Renal pelvis (tissue), 12 donors: ENCODE measurements at places on chromosomes 7 and 10. TPM values are rescaled to one million over a fixed set of nuclear protein-coding genes. Genes with fewer than 3 reads are reported as not detected.

Gene HACD1
- polyA plus RNA-seq: 13.7 TPM

Gene TBL2
- 41.9 TPM for polyA plus RNA-seq

Gene CASP7
- polyA plus RNA-seq: 23.9 TPM

Gene HMX3
- polyA plus RNA-seq: not detected

Gene AZGP1
- polyA plus RNA-seq: 70.1 TPM

Gene HOXA7
- polyA plus RNA-seq: 28.1 TPM

Gene MEIG1
- polyA plus RNA-seq: 1.1 TPM

Gene STOX1
- 9.5 TPM for polyA plus RNA-seq

Gene OR6V1
- polyA plus RNA-seq: not detected

Gene GPR37
- polyA plus RNA-seq: 1.7 TPM

Gene FKBP6
- 0.56 TPM for polyA plus RNA-seq

Gene GIMAP2
- polyA plus RNA-seq: 7.0 TPM

Gene MGMT
- polyA plus RNA-seq: 14.1 TPM

Gene CPA5
- polyA plus RNA-seq: 0.36 TPM

Gene SLC26A4
- 1.4 TPM for polyA plus RNA-seq

Gene AKR1C2
- polyA plus RNA-seq: 5.1 TPM

DNA sequence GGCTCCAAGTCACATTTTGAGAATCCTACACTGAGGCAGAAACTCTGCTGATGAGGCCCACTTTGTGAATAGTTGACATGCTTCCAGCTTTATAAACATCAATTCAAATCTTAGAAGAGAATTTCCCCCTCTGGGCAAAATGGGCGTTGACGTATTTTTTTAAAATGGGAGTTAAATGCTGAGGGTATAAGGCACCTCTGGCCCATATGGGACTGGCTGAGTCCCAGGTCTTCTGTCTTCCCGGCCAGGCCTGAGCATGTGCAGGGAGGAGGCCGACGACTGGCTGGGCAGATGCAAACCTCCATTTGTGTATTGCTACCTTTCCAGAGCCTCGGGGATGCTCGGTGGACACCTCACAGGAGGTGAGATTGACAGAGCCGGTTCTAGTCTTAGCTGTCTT, 37.7 kb downstream of the BUB3 start:
- DNase-seq: no peak

GRCh38 chr10:103533827-103534226, 40.3 kb downstream of the NEURL1 start:
- no peak for DNase-seq

DNA sequence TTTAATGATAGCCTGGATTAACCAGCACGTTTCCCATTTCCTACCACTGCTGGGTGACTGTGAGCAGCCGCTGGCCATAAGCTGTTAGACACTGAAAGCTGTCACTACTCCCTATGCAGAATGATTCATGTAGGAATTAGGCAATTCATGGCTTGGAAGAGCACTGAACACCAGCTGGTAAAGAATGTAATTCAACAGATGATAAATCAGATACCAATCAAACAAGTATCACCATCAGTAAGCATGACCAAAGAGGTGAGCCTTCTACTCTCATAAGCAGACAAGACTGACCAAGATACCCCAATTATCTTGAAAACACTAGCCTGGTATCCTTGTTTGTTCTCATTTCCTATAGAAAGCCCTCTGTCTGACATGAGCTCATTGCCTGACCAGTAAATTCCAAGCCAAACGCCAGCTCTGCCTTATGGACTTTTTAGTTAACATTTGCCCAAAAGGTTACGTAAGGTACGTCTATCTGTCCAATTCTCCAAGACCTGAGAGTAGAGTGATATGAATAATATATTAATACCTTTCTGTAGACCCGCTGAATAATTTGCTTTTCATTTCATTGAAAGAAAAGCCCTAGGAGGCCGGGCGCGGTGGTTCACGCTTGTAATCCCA, 127.7 kb downstream of the ELMO1 start:
- DNase-seq: no peak

- DNase-seq: no peak
These were observed 306.7 kb downstream of the CRPPA start for GRCh38 chr7:16114633-16115032.

- no peak for DNase-seq
These were observed 19.1 kb upstream of the PSMG3 start for GRCh38 chr7:1588978-1589377.

DNA sequence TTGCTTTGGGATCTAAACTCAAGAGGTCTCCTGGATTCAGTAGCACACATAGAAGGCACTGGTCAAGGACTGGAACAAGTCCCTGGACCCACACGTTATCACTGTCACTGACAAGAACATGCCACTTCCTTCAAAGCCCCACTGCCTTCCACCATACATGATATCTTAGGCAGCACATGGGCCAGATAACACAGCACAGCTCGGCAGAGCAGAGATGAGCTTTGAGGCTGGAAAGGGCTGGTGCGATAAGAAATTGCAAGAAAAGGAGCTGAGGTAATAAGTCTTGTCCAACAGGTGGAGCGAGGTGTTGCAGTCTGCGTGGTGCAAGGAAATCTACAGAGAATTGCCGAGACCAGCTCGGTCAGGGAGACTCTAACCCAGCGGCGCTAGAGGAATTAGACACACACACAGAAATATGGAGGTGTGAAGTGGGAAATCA, 139.8 kb upstream of the CDK13 start:
- DNase-seq: no peak

GRCh38 chr7:139854124-139854511, 25.1 kb downstream of the TBXAS1 start:
- no peak for DNase-seq

- DNase-seq: peak; percentile 15
These were observed 98.0 kb upstream of the ZNF722 start for GRCh38 chr7:63900394-63901203.

GRCh38 chr10:79159785-79160184, 91.0 kb downstream of the ZMIZ1 start:
- no peak for DNase-seq

- DNase-seq: no peak
These were observed 113.6 kb downstream of the LSMEM1 start for GRCh38 chr7:112594397-112594796.

GRCh38 chr7:4702961-4703512, 20.9 kb downstream of the FOXK1 start:
- DNase-seq: no peak

DNA sequence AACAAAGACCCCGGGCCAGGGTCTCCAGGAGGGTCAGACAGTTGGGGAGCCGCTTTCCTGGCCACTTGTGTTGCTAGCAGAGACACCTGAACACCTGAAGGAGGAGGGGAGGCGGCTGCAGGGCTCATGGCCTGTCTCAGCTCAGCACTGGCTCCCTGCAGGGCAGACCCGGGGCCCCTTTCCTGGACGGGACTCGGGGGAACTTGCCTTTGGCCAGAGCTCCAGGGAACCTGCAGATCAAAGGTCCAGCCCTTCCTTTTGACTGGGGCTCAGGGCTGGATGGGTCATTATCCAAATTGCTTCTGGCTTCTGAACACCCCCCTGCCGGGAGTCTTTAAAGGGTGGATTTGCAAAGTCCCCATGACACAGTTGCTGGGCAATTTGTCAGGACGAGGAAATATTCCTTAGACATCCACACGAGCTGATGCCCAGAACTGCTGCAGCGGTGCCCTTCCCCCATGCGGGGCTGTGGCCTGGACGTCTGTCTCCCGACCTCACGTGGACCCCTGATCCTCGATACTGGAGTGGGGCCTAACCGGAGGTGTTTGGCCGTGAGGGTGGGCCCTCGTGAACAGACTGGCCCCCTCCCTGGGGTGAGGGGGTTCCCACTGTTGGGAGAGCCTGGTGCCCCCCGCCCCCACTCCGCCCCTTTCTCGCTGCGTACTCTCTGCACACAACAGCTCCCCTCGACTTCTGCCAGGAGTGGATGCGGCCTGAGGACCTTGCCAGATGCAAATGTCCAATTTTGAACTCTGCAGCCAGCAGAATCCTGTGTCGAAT, 194.3 kb downstream of the ELFN1 start:
- no peak for DNase-seq

DNA sequence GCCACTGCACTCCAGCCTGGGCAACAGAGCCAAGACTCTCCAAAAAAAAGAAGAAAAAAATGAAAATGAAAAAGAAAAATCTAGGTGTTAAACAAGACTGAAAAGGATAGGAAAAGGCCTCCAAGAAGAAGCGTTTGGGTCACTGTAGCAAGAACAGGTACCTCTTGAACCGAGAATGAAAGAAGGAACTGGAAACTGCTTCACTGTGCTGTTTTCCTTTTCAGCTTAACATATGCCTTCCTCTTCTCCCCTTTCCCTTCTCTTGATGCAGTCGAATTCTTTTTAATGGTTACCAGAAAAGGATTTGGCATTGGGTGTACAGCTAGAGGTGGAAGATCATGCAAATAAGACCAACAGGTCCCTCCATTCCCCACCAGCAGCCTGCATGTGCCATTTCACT, 28.1 kb downstream of the LRRC4 start:
- no peak for DNase-seq

- no peak for DNase-seq
These were observed 119.4 kb downstream of the ST7 start for GRCh38 chr7:117072620-117073118.

DNA sequence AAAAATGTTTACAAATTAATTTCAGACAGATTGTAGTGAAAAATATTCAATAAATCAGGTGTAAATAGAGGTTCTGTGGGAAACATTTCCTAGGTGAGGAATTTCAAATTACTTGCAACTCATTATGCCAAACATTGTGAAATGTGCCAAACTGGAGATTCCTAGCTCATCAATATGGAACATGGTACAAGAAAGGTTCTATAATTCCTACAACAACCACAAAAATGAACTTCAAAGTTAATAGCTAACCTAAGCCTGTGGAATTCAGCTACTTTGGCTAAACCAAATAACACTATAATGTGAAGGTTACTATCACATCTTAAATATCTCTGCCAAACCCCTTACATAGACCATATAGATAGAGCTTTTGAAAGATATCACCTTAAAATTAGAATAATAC, 223.3 kb upstream of the HGF start:
- no peak for DNase-seq

DNA sequence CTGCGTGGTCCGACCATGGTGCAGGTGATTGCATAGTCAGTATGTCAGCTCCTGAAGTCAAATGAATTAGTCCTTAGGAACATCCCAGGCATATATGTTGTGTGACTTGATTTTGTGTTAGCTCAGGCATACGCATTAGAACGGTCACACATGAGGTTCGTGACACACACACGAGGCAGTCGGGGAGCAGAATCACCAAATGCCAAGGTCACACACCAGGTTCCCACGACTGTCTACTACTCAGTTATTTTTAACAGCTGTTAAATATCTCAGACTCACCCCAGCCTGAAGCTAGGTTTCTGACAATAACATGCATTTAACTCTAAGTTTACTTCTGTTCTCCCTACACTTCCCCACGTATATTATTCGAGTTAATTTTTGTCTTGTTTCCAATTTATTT, 54.8 kb downstream of the DYNC2I1 start:
- no peak for DNase-seq

GRCh38 chr10:105702211-105702610, 1061.1 kb downstream of the SORCS3 start:
- DNase-seq: no peak

DNA sequence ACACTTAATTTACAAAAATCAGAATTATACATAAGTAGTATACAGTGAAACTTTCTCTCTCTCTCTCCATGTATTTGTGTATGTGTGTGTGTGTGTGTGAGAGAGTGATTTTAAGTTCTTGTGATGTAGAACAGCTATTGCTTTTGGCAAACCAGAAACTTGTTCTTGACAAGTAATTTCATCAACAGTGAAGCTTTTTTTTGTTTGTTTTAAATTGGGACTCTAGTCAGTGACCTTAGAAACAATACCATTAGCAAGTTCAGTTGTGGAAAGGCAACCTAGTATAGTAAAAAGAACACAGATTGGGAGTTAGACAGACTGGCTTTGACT, 319.1 kb downstream of the PTEN start:
- no peak for DNase-seq

GRCh38 chr7:2237109-2237602, 4.4 kb upstream of the MAD1L1 start:
- no peak for DNase-seq

- peak; percentile 76 for DNase-seq
These were observed 174.2 kb downstream of the PTN start for GRCh38 chr7:137169282-137169698.

GRCh38 chr10:6817770-6818169, 237.7 kb upstream of the PRKCQ start:
- no peak for DNase-seq
